ENCODE measurements at places on chromosomes 2 and 18. TPM values are rescaled to one million over a fixed set of nuclear protein-coding genes. Genes with fewer than 3 reads are reported as not detected.

GRCh38 chr2:159035790-159036411 is 67.5 kb downstream of the TANC1 start:
- DNase-seq = no peak

DNA sequence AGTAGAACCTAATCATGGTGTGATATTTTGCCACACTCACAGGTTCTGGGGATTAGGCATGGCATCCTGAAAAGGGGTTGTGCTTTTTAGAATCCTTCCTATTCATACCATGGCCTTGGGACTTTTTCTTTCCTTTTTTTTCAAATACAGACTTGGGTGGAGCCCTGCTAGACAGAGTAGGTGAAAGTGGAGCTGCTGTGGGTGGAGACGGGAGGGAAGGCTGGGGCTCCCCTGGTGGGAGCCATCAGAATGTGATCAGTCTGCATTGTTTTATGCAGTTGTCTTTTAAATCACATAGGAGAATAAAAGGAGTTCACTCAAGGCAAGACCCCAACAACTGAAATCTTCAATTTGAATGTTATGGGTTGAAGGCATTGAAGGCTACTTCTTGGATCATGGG is 130.2 kb downstream of the VAPA start:
- DNase-seq = no peak

DNA sequence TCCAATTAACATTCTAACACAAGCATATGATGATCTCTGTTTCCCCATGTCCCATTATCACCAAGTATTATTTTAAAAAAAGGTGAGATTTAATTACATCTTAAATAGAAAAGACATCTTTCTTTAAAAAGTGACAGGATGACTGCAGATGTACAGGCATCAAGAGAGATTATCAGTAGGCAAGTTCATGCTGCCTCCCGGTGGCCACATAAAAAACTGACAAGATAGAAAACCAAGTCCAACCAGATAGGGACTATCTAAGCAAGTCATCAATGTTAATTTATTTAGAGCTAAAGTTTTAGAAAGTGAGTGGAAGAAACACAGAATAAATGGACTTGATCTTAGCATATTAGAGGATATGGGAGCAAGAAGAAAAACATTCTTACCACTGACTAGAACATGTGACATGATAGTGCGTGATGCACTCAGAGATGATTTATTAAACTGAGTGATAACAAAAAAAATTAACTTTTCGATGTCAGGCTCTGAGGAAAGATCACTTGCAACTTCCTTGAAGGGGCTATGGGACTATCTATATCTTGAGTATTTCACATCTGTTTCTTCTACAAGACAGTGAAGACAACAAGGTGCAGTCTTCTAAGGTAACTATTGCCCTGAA is 5.4 kb upstream of the TDRD15 start:
- DNase-seq = peak; percentile 79

DNA sequence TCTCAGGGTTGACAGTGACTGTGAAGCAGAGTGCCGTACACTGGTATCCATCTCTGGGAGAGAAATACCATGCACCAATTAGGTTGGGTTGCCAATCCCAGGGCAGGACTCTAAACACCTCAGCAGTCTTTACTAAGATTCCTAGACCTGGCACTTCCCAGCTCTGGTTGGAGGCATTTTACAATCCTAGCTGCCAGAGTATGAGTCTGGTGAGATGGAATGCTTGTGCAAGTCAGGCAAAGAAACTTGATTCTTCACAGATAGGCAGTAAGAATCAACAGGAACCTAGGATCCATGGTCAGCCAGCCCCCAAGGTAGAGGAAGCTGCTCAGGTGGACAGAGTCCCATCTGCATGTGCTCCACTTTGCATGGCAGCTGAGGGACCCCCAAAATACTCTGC is 6.0 kb upstream of the UGT1A5 start:
- DNase-seq = no peak

DNA sequence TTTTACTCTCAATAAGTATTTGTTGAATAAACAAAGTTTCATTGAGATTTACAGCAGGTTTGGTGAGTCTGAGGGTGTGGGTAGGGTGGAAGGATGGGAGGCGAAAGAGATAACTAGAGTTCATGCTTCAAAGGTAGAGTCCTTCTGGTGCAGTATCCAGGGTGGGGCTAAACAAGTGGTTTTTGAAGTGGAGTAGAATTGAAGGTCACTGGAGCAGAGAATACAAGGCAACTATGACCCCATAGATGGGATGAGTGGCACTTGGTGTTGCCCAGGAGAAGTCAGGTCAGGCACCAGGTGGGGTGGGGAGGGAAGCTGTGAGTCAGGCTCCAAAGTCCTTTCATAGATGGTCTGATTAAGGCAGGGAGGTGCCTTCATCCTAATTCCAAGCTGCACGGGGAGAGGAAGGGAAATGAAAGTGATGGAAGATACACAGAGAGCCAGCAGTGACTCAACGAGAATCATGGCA is 6.6 kb upstream of the CAB39 start:
- DNase-seq = no peak

DNA sequence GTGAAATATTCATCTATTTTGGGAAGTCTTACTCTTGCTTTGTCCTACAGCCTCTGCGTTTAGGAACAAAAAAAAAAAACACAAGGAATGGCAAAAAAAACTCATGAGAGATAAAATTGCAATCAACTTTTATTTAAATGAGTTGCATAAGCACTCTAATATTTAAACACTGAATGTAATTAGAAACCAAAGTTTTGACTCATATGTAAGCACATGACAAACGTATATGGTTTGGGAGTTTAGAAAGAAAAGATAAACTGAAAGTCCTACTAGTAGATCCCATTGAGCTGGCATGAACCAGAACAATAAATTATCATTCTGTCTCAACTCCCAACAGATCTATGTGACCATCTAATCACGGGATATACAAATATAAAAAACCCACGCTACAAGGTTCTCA is 44.8 kb downstream of the REV1 start:
- no peak for DNase-seq

Gene RNU2-63P
- not detected for polyA plus RNA-seq

Gene RSAD2
- 2.4 TPM for polyA plus RNA-seq

GRCh38 chr2:84231478-84231877 is 227.6 kb downstream of the SUCLG1 start:
- DNase-seq = no peak

DNA sequence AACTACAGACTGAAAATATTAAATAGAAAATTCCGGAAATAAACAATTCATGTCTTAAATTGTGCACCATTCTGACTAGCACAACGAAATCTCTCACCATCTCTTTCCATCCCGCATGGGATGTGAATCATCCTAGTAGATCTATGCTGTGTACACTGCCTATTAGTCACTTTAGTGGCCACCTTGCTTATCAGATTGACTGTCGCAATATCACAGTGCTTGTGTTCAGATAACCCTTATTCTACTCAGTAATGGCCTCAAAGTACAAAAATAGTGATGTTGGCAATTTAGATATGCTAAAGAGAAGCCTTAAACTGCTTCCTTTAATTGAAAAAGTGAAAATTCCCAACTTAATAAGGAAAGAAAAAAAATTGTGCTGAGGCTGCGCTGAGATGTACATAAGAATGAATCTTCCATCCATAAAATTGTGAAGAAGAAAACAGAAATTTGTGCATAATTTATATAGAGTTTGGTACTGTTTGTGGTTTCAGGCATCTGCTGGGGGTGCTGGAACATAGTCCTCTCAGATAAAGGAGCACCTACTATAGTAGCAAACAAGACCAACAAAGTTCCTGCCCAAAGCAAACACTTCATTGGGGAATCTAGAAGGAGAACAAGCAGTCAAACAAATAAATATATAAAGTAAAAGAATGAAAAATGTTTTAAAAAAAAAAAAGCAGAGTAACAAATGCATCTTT is 12.0 kb downstream of the PSMD1 start:
- no peak for DNase-seq

Measured in brain (organoid and tissue), 16 donors.